Bronchial epithelial cell (primary cell): ENCODE measurements at places on chromosomes 12 and 14. TPM values are rescaled to one million over a fixed set of nuclear protein-coding genes. Genes with fewer than 3 reads are reported as not detected.

Gene TMTC1
- 4.5 and 9.1 TPM in 2 replicates for total RNA-seq

Gene FBRSL1
- 3.2 and 17.1 TPM in 2 replicates for total RNA-seq

Gene PGF
- 52.1 and 56.6 TPM in 2 replicates for total RNA-seq

Gene MNAT1
- 40.3 and 59.9 TPM in 2 replicates for total RNA-seq

Gene KRT6C
- 16.8 and 138 TPM in 2 replicates for total RNA-seq

Gene SIX6
- total RNA-seq = not detected in 2 replicates
